ENCODE measurements at places on chromosomes 3 and 15.

GRCh38 chr3:31882431-31882830 is 98.6 kb downstream of the OSBPL10 start:
- peaks cover 57% of the 10 kb centered on the region for H3K4me1 ChIP-seq
- DNase-seq, result no peak
- peak overlapping the region; percentile 79 for H3K27ac ChIP-seq
- H3K4me3 ChIP-seq, result no peak overlapping the region

- no peak for DNase-seq
- peaks cover 12% of the 10 kb centered on the region for H3K36me3 ChIP-seq
- H3K4me3 ChIP-seq, result peak overlapping the region; percentile 97
- H3K27me3 ChIP-seq, result no peaks in the 10 kb centered on the region
- H3K27ac ChIP-seq, result peak overlapping the region; percentile 58
Observed at GRCh38 chr3:128152419-128153155, 694 bp upstream of the EEFSEC start.

- no peak overlapping the region for H3K4me3 ChIP-seq
- no peak for DNase-seq
- no peaks in the 10 kb centered on the region for H3K27me3 ChIP-seq
- peaks cover 2% of the 10 kb centered on the region for H3K4me1 ChIP-seq
- no peaks in the 10 kb centered on the region for H3K36me3 ChIP-seq
Observed at GRCh38 chr15:63823253-63823844, 10.4 kb downstream of the HERC1 start.

GRCh38 chr3:65439641-65440284 is 599.0 kb downstream of the MAGI1 start:
- no peaks in the 10 kb centered on the region for H3K27me3 ChIP-seq
- no peak for DNase-seq
- H3K4me3 ChIP-seq, result no peak overlapping the region

DNA sequence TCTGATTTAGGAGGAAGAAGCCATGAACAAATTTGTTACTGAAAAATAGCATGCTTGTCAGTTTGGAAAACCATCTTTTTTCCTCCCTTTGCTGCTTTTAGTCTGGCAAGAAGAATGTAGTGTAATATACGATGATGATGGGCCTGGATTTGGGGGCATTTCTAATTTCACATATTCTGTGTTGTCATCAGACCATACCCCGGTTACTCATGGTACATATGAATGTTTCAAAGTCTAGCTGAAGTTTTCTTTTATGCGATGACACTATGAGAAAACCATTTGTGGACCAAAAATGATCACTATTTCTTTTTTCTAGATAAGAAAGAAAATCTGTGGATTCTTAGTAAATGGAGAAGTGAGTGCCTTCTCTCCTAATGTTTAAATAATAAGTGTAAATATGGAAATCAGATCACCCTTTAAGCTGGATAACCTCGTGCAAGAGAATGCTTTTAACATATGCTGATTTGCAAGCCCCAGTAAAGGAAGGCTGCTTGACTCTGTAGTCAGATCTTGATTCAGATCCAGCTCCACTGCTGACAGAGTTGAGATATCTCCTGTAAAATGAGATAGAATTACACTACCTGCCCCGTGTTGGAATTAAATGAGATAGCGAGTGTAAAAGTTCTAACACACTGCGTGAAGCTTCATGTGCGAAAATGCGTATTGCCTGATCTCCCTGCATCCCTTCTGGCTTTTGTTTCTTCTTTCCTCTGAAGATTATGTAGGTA is 3.0 kb downstream of the MEF2A start:
- peaks cover 15% of the 10 kb centered on the region for H3K4me1 ChIP-seq
- H3K36me3 ChIP-seq, result no peaks in the 10 kb centered on the region
- no peak overlapping the region for H3K27ac ChIP-seq

DNA sequence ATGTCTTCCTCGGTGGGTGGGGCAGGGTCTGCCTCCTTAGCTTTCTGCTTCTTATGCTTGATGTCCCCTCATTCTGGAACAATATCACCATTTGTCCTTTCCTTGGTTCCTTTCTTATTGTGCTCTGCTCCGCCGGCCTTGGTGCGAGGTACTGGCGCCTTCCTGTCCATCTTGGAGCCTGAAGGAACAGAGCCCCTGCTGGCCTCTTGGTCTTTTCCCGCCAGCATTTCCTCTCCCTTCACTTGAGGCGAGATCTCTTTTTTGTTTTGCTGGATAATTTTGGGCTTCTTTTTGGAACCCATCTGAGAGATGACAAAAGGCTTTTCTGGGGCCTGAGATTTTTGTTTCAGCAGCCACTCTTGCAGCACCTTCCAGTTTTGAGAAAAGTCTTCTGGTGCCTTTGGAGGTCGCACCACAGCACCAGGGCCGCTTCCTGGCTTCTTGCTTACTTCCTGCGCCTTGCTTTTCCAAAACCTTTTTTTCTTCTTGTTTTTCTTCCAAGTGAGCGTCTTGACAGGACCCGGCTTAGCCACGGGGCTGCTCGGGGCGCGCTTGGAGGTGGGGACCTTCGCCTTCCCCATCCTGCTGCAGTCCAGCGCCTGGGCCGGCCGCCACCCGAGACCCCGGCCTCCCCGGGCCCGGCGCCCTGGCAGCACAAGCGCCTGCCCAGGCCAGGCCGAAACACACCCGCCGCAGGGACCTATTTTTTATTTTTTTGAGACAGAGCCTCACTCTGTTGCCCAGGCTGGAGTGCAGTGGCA is 127.1 kb downstream of the KLF13 start:
- H3K27me3 ChIP-seq, result no peaks in the 10 kb centered on the region
- peak; percentile 48 for DNase-seq
- no peak overlapping the region for H3K4me3 ChIP-seq

DNA sequence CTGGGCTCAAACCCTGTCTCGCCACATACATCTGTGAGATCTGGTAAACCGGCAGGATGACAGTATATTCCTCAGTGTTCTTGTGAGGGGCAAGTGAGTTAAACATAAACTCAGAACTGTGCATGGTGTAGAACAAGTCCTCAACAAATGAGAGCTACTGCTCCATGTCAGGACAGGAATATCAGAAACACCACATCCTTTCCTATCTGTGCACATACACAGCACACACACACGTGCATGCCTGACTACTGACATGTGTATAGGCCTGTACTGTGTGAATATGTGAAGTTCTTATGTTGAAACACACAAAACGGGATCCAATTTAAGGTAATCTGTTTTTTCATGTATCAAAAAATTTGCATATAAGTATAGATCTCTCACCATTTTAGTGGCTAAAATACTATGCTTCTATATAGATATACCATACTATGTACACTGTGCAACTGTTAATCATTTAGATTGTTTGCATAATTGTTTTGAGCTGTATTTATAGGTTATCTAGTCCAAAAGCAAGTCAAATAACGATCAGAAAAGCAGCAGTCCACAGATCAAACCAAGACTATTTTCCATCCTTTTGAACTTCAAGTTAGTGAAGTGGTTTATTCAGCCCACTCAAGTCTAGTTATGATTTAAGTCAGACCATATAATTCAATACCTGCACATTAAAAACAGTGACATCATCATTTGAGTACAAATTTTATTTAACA is 44.8 kb downstream of the CCR4 start:
- H3K27ac ChIP-seq, result no peak overlapping the region
- no peak for DNase-seq
- no peaks in the 10 kb centered on the region for H3K27me3 ChIP-seq
- H3K4me1 ChIP-seq, result peaks cover 8% of the 10 kb centered on the region
- no peaks in the 10 kb centered on the region for H3K36me3 ChIP-seq

DNA sequence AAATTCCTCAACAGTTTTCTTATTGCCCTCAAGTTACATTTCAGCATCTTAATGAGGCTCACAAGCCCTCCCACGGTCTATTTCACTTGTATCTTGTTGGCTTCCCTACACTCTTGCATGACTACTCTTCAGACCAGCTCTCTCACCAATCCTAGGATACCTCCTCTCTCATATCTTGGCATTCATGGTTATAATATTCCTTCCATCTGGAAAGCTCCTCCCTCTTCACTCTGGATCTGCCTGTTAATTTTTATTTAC is 8.5 kb upstream of the CCDC80 start:
- H3K4me1 ChIP-seq, result peaks cover 47% of the 10 kb centered on the region
- no peak overlapping the region for H3K4me3 ChIP-seq
- DNase-seq, result no peak
- H3K27me3 ChIP-seq, result no peaks in the 10 kb centered on the region
- H3K36me3 ChIP-seq, result no peaks in the 10 kb centered on the region

DNA sequence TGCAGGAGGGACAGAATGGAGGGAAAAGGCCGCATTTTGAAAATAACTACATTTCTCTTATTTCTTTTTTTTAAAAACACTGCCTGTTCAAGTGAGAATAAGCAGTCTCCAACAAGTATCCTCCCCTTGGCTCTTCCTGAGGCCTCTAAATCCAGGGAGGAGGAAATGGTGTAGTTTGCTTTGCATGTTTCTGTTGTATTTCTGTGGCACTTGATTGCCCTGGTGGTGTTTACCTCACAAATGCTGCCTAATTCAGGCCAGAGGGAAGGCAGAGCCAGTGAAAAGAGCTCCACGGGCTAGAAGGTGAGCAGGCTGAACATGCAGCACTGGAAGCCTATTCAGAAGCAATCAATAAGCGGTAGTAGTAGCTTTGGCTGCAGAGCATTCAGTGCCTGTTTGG is 149.3 kb upstream of the ATP11B start:
- peaks cover 11% of the 10 kb centered on the region for H3K4me1 ChIP-seq
- no peaks in the 10 kb centered on the region for H3K36me3 ChIP-seq
- no peak overlapping the region for H3K4me3 ChIP-seq
- H3K27ac ChIP-seq, result peak overlapping the region; percentile 25
- H3K27me3 ChIP-seq, result no peaks in the 10 kb centered on the region

GRCh38 chr15:48730506-48730905 is 80.4 kb downstream of the CEP152 start:
- DNase-seq, result no peak
- no peaks in the 10 kb centered on the region for H3K4me1 ChIP-seq
- peaks cover 22% of the 10 kb centered on the region for H3K36me3 ChIP-seq
- no peaks in the 10 kb centered on the region for H3K27me3 ChIP-seq
- H3K27ac ChIP-seq, result no peak overlapping the region
- H3K4me3 ChIP-seq, result no peak overlapping the region

GRCh38 chr15:99123713-99124451 is 19.0 kb downstream of the SYNM start:
- peaks cover 17% of the 10 kb centered on the region for H3K4me1 ChIP-seq
- H3K27ac ChIP-seq, result peak overlapping the region; percentile 74
- peak; percentile 98 for DNase-seq
- H3K36me3 ChIP-seq, result no peaks in the 10 kb centered on the region
- no peaks in the 10 kb centered on the region for H3K27me3 ChIP-seq

GRCh38 chr3:183214277-183214612 is 38.8 kb upstream of the B3GNT5 start:
- no peak overlapping the region for H3K27ac ChIP-seq
- no peak for DNase-seq
- H3K4me1 ChIP-seq, result no peaks in the 10 kb centered on the region
- no peaks in the 10 kb centered on the region for H3K36me3 ChIP-seq
- H3K4me3 ChIP-seq, result no peak overlapping the region

- H3K27ac ChIP-seq, result no peak overlapping the region
- H3K27me3 ChIP-seq, result no peaks in the 10 kb centered on the region
- peaks cover 12% of the 10 kb centered on the region for H3K4me1 ChIP-seq
- no peaks in the 10 kb centered on the region for H3K36me3 ChIP-seq
- no peak for DNase-seq
Observed at GRCh38 chr3:105323274-105323599, 43.5 kb upstream of the ALCAM start.

- no peak overlapping the region for H3K4me3 ChIP-seq
- peaks cover 43% of the 10 kb centered on the region for H3K27me3 ChIP-seq
- no peaks in the 10 kb centered on the region for H3K4me1 ChIP-seq
- H3K36me3 ChIP-seq, result no peaks in the 10 kb centered on the region
- H3K27ac ChIP-seq, result no peak overlapping the region
Observed at GRCh38 chr3:132730891-132731580, 8.8 kb upstream of the NPHP3 start.

DNA sequence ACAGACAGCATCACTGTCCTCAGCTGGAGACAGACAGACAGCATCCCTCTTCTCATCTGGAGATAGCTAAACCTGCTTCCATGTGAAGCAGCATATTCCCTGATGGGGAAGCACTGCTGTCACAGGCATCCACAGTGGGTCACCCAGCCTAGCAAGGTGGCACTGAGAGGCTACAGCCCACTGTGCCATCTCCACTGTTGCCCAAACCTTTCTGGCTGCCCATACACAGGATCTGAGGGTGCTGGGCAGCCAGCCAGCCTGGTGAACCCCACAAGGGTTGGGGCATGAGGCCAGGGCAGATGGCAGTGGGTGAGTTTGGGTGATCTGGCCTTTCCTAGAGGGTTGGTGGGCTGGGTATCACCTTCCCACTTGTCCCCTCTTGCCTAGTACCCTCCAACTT is 11.7 kb downstream of the CHST13 start:
- DNase-seq, result peak; percentile 25
- H3K27me3 ChIP-seq, result peaks cover 22% of the 10 kb centered on the region
- H3K27ac ChIP-seq, result no peak overlapping the region
- no peak overlapping the region for H3K4me3 ChIP-seq
- peaks cover 4% of the 10 kb centered on the region for H3K4me1 ChIP-seq

DNA sequence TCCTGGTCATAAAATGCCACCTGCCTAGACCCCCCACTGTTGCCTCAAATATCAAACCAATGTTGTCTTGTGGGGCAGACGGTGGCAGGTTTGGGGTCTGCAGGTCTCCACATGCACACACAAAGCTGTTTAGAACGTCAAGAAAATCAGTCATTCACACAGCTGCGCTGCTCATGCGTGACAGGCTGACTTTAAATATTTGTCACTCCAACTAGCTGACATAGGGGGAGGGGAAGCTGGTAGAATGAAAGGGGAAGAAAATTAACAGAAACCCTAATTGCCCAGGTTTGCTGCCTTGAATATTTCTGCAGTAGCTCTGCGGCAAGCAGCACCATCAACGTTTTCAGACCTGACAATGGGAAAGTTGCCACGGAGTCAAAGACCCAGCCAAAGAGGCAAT is 201.8 kb downstream of the ABHD5 start:
- H3K36me3 ChIP-seq, result no peaks in the 10 kb centered on the region
- H3K27ac ChIP-seq, result no peak overlapping the region
- H3K4me3 ChIP-seq, result no peak overlapping the region
- H3K27me3 ChIP-seq, result no peaks in the 10 kb centered on the region
- H3K4me1 ChIP-seq, result no peaks in the 10 kb centered on the region

DNA sequence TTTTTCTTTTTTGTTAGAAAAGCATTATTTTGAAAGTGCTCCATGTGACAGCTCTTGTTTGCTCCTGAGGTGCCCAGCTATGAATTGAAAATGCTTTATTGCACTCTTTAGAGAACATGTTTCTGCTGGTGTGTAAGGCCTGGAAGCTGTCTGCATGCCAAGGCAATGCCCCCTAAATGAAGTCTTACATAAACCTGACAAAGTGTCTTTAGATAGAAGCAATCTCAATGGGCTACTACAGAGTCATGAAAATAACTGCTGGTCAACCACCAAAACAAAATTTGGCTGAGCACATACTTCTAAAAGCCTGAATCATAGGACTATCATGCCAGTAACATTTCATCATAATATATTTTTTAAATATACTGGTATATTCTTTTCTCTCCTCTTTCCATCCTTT is 178.7 kb downstream of the THRB start:
- peak overlapping the region; percentile 74 for H3K27ac ChIP-seq
- H3K4me1 ChIP-seq, result peaks cover 24% of the 10 kb centered on the region
- no peak for DNase-seq
- no peak overlapping the region for H3K4me3 ChIP-seq
- no peaks in the 10 kb centered on the region for H3K27me3 ChIP-seq

GRCh38 chr15:85515212-85515611 is 134.8 kb downstream of the AKAP13 start:
- no peak for DNase-seq
- no peaks in the 10 kb centered on the region for H3K4me1 ChIP-seq
- no peaks in the 10 kb centered on the region for H3K27me3 ChIP-seq
- H3K27ac ChIP-seq, result no peak overlapping the region

GRCh38 chr15:66580643-66581042 is 14.8 kb upstream of the LCTL start:
- no peaks in the 10 kb centered on the region for H3K36me3 ChIP-seq
- no peaks in the 10 kb centered on the region for H3K27me3 ChIP-seq
- H3K4me1 ChIP-seq, result no peaks in the 10 kb centered on the region
- H3K27ac ChIP-seq, result no peak overlapping the region
- no peak for DNase-seq
